ENCODE measurements at places on chromosomes 2 and 18.

DNA sequence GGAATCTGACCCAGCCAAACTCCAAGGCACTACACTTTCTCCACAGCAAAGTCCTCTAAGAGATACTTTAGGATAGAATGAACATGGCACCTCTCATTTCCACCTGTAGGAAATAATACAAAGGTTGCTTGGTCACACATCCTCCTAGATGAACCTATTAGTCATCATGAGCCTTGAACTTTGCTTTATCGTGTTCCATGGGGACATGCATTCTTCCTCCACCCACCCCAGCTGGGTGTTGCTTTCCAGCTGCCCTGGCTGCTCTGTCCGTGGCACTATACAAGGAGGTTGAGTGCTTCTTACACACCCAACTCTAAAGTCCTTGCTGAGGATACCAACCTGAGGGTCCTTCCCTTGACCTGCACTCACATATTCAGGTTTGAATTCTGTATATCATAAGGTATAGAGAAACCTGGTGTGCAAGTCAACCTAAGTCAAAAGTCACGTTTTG is 52.7 kb downstream of the SPRED2 start:
- DNase-seq, result peak; percentile 27

GRCh38 chr2:232876978-232877441 is 6.9 kb downstream of the SNORC start:
- DNase-seq, result peak; percentile 13

DNA sequence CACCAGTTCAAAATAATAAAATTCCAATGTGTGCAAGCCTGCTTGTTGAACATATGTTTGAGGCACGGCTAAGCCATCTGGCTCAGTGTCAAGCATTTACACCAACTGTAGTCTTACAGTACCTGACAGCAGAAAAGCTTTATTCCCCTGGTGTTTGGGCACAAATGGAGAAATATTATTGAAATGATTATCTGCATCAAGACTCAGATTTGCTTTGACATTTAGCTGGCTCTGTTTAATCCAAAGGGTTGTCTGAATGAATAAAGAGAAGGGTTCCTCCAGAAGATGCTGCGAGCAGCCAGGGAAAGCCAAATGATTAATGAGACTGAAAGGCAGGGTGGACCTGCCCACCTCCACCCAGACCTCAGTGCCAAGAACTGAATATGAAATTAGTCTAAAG is 393.2 kb upstream of the GALNT5 start:
- DNase-seq, result no peak

GRCh38 chr2:24723665-24724064 is 69.5 kb downstream of the PTRHD1 start:
- DNase-seq, result no peak

GRCh38 chr18:40453903-40454302 is 1501.1 kb upstream of the PIK3C3 start:
- DNase-seq, result no peak

GRCh38 chr2:173146590-173146989 is 70.9 kb downstream of the MAP3K20 start:
- DNase-seq, result peak; percentile 43

GRCh38 chr2:237520290-237520689 is 33.2 kb downstream of the MLPH start:
- DNase-seq, result no peak

GRCh38 chr2:212708355-212708754 is 169.8 kb upstream of the ERBB4 start:
- DNase-seq, result no peak

DNA sequence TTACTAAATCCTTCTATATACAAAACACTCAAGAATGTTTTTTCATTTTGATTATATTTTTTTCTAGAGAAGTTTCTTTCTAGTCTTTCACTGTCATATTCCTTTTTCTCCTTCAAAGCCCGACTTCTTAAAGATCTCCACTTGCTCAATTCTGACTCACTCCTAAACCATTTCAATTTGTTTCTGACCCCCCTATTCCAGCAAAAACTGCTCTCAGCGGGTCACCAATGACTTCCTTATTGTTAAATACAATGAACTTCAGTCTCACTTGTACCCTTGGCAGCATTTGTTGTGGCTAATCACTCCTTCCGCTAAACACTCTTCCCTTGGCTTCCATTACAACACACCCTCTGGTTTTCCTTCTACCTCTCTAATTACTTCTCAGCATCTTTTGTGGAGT is 111.1 kb upstream of the RBBP8 start:
- peak; percentile 56 for DNase-seq

- no peak for DNase-seq
Measured at GRCh38 chr2:144582651-144583380, 62.9 kb upstream of the ZEB2 start.

GRCh38 chr2:161337247-161337646 is 29.0 kb downstream of the PSMD14 start:
- no peak for DNase-seq

GRCh38 chr2:200798514-200798913 is 13.2 kb upstream of the BZW1 start:
- DNase-seq, result no peak

DNA sequence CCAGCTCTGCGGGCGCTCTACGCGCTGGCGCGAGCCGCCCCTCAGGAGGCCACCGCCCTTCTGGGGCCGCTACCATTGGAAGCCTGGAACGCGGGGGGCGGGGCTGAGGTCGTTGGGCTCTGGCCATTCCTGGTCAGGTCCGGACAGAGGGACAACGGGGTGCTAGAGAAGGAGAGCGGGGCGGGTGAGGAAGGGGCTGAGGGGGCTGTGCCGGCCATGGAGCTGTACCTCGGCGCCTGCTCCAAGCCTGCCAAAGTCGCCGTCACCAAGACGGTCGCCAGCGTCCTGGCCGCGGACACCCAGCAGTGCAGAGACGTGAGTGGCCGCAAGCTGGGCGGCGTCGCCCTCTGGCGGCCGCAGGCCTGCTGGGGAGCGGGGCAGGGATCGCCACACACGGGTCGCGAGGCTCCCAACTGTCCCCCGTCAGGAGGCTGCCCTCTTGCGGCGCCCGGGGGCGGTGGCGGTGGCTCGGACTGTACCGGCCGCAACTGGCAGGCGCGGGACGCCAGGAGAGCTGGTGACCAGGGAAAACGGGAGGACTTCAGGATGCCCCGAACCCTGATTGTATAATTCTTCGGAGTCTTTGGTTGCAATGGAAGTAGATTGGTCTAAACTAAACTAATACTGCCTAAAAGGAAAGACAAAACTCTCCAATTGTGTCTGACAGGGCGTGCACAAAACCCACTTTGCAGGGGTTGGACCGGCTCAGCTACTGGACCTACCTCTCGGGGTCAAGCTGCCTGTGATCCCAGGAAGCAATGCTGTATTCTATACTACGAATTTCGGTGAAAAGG is at the start of gene FSIP2:
TSS of gene FSIP2 (plus strand) at position 126 of the 794 bp plus-strand sequence. CDS start at position 217, 91 bp downstream.
- peak; percentile 62 for DNase-seq

- DNase-seq, result no peak
Measured at GRCh38 chr2:7884338-7884737, 797.5 kb upstream of the ID2 start.

- DNase-seq, result no peak
Measured at GRCh38 chr2:233447506-233448219, 93.4 kb downstream of the DGKD start.

- DNase-seq, result peak; percentile 59
Measured at GRCh38 chr18:28960146-28960545, 783.2 kb upstream of the CDH2 start.

DNA sequence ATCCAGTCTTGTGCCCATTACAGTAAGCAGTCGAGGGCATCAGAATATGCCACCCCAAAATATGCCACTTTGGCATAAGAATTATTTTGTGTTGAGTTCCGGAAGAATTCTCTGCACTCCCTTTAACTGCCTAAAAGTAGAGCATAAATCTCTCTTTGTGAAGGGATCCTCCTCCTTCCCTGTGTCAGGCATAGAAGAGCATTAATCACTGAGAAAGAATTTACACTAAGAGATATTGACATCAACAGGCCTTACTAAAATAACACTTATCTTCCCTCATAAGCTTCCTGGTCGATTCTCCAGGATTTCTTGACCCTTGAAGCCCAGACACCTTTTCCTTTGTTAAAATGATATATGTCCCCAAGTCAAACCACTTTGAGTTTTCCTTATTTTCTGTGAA is 27.6 kb upstream of the KYNU start:
- DNase-seq, result no peak

DNA sequence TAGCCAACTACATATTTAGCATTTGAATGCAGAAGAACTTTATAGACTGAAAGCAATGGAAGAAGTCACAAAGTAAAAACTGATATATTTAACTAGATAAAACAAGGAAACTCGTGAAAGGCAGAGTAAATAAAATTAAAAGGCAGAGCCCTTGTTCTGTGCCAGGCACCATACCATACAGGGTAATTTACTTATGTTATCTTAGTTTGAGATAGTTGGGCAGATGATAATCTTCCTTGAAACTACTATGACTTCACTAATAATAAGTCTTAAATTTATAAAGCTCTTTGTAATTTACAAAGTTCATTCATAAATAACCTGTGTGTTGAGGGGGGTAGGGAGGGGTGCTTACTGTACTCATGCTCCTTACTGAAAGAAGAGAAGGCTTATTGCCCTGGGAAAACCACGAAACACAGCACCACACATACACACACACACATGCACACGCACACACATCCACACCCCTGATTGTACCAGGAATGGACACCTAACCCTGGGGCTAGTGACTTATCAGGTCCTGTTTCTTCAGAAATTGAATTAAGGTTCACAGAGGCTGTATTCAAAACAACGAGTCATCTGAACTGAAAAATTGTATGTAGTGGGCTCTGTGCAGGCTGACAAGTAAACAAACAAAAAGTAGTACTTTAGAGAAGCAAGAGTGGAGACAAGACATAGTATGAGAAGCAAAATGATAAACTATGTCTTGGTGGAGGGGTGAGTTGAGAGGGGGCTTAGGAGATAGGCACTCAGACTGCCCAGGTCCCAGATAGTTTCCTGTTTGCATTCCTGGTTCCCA is 38.1 kb downstream of the AGFG1 start:
- DNase-seq, result peak; percentile 76

- no peak for DNase-seq
Measured at GRCh38 chr18:62790871-62791772, 75.8 kb downstream of the PHLPP1 start.

DNA sequence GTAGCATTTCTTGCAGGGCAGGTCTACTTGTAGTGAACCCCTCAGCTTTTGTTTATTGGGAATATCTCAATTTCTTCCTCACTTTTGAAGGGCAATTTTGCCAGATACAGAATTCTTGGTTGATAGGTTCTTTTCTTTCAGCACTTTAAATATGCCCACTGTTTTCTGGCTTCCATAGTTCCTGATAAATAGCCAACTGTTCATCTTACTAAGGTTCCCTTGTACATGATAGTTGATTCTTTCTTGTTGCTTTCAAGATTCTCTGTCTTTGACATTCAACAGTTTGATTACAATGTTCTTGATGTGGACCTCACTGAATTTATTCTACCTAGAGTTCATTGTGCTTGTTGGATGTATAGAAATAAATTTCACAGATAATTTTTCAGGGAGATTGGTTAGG is 148.0 kb upstream of the MAPRE2 start:
- no peak for DNase-seq

Measured in PC-3 (cell line).